ENCODE measurements at places on chromosomes 7 and 10. TPM values are rescaled to one million over a fixed set of nuclear protein-coding genes. Genes with fewer than 3 reads are reported as not detected.

MAGI2 gene
- total RNA-seq, result 0.51 TPM

TMEM139 gene
- total RNA-seq, result 7.6 TPM

MOGAT3 gene
- total RNA-seq, result not detected

ENO4 gene
- total RNA-seq, result 0.14 TPM

EGR2 gene
- total RNA-seq, result 0.03 TPM

OR13A1 gene
- not detected for total RNA-seq

MYL10 gene
- not detected for total RNA-seq

ALOX5 gene
- total RNA-seq, result not detected

NME8 gene
- total RNA-seq, result not detected

KCP gene
- total RNA-seq, result 0.03 TPM

PVRIG gene
- total RNA-seq, result not detected

SPDYE3 gene
- not detected for total RNA-seq

GDF2 gene
- total RNA-seq, result not detected

NEURL1 gene
- total RNA-seq, result 0.24 TPM

NEBL gene
- total RNA-seq, result 0.32 TPM

CRHR2 gene
- not detected for total RNA-seq

OR6V1 gene
- total RNA-seq, result not detected

ZNF655 gene
- 55.1 TPM for total RNA-seq

AKR1C8 gene
- not detected for total RNA-seq

CRPPA gene
- total RNA-seq, result 0.35 TPM

PRSS2 gene
- not detected for total RNA-seq

AKAP9 gene
- total RNA-seq, result 22.8 TPM

GPR141 gene
- not detected for total RNA-seq

EFCAB10 gene
- 0.31 TPM for total RNA-seq

KIF5B gene
- 128 TPM for total RNA-seq

AZGP1 gene
- 0.71 TPM for total RNA-seq

FGFBP3 gene
- total RNA-seq, result 0.20 TPM

LRRC18 gene
- not detected for total RNA-seq

SFXN2 gene
- 14.3 TPM for total RNA-seq

KLF14 gene
- not detected for total RNA-seq

ADAM12 gene
- total RNA-seq, result 0.07 TPM

LOXL4 gene
- total RNA-seq, result 0.04 TPM

ITGB8 gene
- total RNA-seq, result 12.3 TPM

UNCX gene
- total RNA-seq, result not detected

LZTS2 gene
- total RNA-seq, result 38.0 TPM

FOXP2 gene
- total RNA-seq, result 0.81 TPM

ZNF467 gene
- 0.48 TPM for total RNA-seq

GATA3 gene
- 8.3 TPM for total RNA-seq

LIPJ gene
- total RNA-seq, result not detected

HGF gene
- total RNA-seq, result not detected

OIT3 gene
- not detected for total RNA-seq

FKBP9 gene
- 110 TPM for total RNA-seq

SLC16A12 gene
- total RNA-seq, result 0.18 TPM

HOXA10 gene
- total RNA-seq, result 4.8 TPM

NUDT13 gene
- 1.2 TPM for total RNA-seq

STEAP2 gene
- total RNA-seq, result 6.1 TPM

MYH16 gene
- 1.3 TPM for total RNA-seq

OR2A1 gene
- total RNA-seq, result not detected

PYROXD2 gene
- total RNA-seq, result 5.6 TPM

IPMK gene
- 4.5 TPM for total RNA-seq

SLC26A3 gene
- not detected for total RNA-seq

PGAM2 gene
- 0.11 TPM for total RNA-seq

FZD1 gene
- total RNA-seq, result 4.1 TPM

SYNPO2L gene
- total RNA-seq, result not detected

PRSS37 gene
- total RNA-seq, result not detected

PPIF gene
- 93.2 TPM for total RNA-seq

FAM237B gene
- total RNA-seq, result not detected

IFIT1B gene
- not detected for total RNA-seq

AKR1C3 gene
- 0.56 TPM for total RNA-seq

STOX1 gene
- 0.17 TPM for total RNA-seq
